ENCODE measurements at places on chromosomes 7 and 10.

- no peak for DNase-seq
These were observed 110.7 kb downstream of the AKR1D1 start for GRCh38 chr7:138186951-138187351.

GRCh38 chr10:132591166-132591971, 53.8 kb downstream of the INPP5A start:
- DNase-seq, result no peak

- DNase-seq, result no peak
These were observed 59.0 kb downstream of the YKT6 start for GRCh38 chr7:44259547-44260457.

DNA sequence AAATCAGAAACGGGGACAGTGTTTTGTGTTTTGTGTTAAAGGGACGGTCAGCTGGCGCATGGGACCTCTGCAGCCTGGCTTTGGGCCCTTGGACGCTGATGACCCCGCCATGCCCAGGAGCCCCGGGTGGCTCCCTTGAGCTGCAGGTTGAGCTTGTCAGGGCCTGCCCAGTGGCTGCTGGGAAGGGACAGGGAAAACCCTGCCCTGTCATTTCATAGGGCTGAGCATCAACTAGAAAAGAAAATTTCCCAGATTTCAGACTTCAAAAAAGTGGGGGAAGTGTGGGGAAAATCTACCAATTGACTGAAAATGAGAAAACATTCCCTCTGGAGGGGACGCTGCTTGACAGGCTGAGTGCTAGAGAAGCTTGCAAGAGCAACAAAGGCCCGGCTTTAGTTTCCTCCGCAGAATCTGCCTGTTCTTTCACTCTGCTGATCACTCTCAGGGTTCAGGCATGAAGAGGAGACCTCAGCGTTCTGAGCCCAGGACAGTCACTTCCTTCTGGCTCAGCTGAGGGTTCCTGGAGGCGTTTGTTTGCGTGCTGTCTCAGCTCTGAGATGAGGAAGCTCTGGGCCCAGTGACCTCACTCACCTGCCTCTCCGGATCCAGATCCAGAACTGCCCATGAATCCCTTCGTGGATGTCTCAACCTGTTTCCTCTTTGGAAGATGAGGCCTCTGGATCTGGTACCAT, 18.6 kb upstream of the DNAJB6 start:
- no peak for DNase-seq

GRCh38 chr10:77554996-77555397, 82.6 kb downstream of the KCNMA1 start:
- no peak for DNase-seq

DNA sequence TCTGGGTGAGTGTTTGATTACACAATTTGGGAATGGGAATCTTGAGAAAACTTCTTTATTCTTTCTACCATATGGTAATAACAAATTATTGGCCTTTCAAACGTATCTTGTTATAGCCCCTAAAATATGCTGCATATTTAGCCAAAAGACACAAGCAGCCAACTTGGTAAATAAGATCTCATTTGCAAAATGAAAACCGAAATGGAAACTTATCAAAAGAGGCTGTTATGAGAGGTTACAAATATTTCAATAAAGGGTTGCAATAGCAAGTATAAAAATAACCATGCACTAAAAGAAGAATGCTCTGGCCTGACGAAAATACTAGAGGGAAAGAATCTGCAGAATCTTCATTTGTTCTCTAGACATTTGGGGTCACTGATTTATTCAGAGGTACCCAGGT, 259.5 kb upstream of the LRRN3 start:
- no peak for DNase-seq
